ENCODE measurements at places on chromosomes 11 and 22.

- peak; percentile 25 for DNase-seq
Measured at GRCh38 chr22:22855617-22856308, 31.9 kb upstream of the IGLL5 start.

DNA sequence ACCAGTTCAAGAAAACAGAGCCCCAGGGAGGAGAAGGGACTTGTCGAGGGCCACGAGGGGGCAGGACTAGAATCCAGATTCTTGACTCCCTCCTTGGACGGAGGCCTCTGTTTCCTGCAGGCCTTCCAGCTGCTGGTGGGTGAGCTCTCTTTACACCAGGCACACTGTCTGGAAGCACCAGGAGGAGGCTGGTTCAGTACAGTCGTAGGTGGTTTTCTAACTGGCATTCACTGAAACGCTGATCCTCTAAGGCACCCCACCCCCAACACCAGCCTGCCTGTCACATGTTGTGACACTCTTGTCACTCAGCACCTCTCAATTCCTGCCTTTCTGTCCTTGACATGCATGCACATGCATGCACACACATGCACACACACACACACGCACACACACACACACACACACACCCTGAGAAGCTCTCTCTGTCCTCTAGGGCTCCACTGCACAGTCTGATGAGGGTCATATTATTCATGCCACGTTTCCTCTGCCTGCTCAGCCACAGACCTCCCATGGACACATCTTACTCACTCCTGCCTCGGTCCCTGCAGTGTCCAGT, 751 bp downstream of the MS4A10 start:
- DNase-seq = no peak

DNA sequence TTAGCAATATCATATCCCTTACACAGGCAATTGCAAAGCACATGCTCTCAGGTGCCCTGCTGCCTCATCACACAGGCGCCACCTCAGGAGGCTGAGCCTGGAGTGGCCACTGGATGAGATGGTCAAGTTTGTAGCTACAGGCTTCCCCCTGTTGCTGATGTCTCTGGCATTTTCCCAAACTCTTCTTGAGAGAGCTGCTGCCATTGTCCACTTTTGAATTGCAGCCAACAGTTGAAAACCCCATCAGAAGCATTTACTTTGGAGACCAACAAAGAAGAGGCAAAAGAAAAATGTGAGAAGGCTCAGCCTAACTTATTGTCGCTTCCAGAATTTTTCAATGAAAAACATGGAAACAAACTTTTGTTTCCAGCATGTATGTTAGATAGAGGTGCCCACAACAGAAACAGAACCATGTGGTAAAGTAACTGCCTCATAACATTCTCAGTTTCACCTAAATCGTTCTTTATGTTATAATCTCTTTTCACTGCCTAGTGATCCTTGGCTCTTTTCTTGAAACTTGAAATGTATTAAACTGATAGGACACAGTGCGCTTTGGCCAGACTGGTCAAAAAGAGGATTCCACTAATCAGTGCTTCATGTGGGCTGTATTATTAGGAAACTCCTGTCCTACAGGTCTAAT, 47.6 kb upstream of the OR8B8 start:
- no peak for DNase-seq

GRCh38 chr22:24497841-24498258, 2.7 kb downstream of the UPB1 start:
- no peak for DNase-seq

DNA sequence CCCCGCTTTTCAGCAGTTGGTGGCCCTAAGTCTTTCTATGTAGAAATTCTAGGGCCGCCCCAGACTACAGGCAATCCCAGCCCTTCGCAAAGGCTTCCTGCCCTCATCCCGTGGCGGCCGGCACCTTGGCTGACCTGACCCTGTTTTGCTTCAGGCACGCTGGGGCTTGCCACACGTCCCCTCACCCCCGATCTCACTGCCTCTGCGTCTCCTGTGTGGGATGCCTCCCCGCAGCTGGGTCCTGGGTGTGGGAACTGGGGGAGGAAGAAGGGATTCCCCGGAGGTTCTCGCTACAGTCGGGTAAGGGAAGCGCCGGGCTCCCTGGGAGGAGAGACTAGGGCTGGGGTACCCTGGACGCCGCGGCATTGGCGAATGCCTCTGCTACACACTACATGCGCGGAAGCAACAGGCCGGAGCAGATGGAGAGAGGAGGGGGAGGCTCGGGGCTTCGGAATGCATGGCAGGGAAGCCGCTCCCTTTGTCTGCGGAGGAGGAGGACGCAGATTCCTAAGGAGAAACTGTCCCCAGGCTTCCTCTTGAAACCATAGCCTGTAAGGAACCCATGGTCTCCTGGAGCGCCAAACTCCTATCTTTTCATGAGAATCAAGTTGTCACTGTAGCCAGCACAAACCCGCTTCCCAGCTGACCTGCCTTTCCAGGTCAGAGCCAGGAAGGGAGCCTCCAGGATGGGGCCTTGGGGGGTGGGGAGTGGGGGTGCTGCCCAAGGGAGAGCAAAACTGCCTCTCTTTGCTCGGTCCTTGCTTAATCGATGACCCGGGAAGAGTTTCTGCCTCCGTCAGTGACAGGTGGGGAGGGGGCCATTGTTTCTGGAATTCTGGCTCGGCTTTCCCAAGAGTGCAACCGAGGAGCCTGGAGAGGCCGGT, 1.4 kb downstream of the DTX4 start:
- no peak for DNase-seq

- no peak for DNase-seq
Measured at GRCh38 chr11:120203626-120204025, 7.2 kb upstream of the OAF start.

DNA sequence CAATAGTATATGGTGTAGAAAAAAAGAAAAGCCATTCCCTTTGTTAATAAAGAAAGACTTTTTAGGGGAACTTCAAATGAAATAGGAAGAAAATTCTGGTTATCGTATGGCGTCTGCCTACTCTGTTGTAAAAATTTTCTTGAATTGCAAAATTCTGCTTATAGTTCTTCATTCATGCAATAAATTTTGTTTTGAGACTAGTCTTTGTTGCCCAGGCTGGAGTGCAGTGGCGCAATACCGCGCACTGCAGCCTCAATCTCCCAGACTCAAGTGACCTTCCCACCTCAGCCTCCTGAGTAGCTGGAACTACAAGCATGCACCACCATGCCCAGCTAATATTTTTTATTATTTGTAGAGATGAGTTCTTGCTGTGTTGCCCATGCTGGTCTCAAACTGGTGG, 5.8 kb downstream of the DDIAS start:
- DNase-seq = no peak

DNA sequence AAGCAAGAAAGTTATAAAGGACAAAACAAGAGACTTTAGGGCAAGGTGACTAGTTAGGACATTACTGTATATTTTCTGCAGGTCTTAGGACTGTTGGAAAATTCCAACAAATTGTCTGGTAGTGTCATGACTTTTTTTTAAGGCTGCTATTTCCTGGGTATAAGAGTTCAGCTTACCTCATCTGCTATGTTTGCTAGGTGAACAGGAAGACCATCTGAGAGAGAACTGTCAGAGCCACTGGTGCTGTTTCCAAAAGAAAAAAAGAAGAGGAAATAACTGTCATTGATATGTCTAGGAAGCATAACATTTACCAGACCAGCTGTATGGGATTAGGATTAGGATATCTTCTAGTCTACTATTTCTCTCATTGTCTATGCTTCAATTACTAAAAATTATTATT, 26.3 kb upstream of the MTCH2 start:
- no peak for DNase-seq

- no peak for DNase-seq
Measured at GRCh38 chr11:17294033-17294432, 17.5 kb downstream of the NUCB2 start.

- DNase-seq = no peak
Measured at GRCh38 chr11:45313171-45313865, 27.2 kb upstream of the SYT13 start.

DNA sequence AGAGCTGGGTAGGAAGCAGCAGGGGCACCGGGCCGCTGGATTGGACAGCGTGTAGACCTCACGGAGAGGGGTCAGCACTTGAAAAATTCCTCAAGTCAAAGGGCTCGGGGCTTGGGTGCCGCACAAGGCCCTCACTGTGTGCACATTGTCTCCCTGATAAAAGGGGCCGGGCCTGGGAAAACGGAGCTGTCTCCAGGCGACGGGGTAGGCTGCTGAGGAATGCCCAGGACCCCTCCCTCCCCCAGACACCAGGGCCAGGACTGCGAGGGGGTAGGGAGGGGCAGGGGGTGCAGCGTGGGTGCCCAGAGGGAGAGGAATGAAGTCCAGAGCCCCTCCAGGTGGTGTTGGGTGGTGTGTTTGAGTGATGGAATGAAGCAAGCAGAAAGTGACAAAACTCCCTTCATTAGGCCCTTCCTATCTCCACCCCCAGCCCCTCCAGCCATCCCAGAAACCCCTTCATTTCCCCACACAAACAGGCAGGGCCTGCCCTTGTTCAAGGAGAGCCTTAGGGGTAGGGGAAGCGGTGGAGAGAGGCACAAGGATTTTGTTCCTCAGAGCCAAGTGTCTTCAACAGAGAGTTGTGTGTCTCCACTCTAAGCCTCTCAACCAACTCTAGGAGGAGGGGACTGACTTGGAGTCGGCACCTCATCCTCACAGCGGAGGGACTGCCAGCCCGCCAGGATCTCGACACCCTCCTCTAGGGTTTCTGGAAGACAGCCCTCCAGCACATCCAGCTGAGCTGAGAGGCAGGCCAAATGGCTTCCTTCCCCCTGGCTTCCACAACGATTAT, 63.9 kb downstream of the SYN3 start:
- no peak for DNase-seq

DNA sequence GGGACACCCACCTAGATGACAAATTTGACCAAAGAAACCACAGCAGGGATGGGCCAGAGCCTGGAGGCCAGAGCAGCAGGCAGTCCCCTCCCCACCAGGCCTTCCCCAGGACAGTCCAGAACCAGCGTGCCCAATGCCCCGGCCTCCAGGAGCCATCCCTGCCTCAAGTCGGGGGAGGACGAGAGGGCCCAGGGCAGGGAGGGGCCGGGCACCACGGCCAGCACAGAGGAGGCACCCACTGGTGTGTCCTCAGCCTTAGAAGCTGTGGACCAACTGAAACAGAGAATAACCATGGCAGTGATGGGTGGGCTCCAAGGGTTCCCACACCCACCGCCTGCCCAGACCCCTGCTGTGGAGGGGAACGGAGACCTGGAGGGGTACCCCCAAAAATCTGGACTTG, 28.3 kb upstream of the TCF20 start:
- no peak for DNase-seq

DNA sequence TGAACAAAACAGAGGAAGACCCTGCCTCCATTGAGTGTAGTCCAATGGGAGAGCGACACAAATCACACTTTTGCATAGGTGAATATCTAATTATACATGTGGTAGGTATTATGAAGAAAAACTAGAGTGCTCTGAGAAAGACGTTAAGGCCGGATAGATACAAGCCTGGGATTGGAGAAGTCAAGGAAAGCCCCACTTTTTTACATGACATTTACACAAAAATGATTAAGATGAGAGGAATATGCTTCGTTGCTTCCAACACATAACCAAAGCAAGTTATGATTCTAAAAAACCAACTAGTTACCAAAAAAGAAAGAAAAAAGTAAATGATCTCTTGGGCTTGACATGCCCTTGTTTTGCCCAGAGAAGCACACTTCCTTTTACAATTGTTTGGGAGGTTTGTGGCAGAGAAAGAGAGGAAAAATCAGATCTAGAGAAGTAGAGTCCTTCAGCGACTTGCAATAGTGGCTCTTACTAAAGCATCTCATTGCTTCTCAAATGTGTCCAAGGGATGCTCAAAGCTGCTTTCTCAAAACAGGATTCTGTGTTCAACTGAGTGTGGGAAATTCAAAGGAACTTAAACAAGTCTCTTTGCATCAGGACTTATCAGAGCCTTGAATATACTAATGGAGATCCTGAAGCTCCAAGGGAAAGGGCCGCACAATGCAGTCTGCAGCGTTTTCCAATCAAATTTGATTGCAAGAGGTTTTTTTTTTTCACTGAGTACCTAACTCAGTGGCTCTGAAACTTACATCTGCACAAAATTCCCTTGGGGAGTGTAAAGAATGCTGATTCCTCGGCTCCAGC, 38.8 kb downstream of the FLI1 start:
- no peak for DNase-seq

DNA sequence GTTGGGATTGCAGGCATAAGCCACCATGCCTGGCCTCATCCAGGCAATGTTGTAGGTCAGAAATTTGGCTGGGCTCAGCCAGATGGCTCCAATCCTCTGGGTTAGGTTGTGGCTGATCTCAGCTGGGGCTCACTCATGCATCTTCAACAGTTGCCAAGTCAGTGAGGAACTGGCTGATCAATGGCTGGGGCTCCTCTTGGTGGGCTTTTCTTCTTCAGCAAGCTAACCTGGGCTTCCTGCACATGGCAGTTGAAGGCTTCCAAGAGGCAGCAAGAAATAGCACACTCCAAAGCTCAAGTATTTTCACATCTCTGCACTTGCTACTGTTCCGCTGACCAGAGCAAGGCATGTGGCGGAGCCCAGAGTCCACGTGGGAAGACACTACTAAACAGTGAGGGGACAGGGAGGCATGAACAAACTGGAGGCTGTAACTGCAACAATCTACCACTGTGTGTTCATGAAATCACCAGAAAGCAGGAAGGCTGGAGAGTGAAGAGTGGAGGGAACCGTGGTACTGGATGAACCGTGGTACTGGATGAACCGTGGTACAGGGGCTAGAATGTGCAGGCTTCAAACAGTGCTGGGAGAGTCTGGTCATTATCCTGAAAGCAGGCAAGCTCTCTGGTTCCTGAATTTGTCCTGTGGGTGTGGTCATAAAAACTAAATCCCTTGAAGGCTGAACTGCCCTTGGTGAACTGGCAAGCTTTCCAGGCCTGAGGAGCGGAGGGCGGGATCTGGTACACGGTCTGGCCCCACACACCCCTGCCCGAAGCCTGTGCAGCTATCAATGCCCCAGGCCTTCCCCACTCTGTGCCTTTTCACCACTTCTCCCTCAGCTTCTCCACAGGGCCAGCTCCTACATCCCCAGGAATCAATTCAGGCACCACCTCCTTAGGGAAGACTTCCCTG, 20.2 kb downstream of the CHST1 start:
- no peak for DNase-seq

- DNase-seq = no peak
Measured at GRCh38 chr11:22878039-22878438, 17.8 kb upstream of the CCDC179 start.

DNA sequence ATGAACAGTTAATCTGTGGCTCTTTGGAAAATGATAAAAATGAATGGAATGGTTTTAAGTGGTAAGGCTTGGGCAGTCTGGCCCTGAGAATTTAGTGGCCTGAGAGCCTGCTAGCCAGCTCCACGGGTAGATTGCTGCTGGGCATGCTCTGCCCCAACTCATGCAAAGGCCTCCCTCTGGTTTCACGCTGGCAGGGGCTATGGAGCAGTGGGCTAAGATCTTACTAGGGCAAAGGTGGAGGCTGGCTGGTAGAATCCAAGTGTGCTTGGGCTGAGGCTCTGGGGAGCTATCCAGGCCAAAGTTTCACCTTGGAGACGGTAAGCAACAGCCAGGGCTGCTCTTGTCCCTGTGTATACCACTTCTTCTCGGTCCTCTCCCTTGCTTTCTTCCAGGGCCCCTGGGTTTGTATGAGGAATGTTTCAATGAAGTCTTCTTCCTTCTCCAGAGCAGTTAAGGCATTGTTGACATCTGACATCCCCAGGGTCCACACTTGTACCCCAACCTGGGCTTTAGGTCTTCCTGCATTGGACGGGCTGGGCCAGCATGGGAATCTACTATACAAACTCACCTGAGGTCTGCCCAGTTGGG, 27.4 kb downstream of the UBE2L3 start:
- no peak for DNase-seq

GRCh38 chr11:3879967-3880542, 24.6 kb downstream of the STIM1 start:
- DNase-seq = no peak

- DNase-seq = no peak
Measured at GRCh38 chr22:28025866-28026575, 107.0 kb upstream of the PITPNB start.

Measured in CD4-positive, alpha-beta memory T cell (primary cell).